A549 treated with Hydrocortisone at 1 μM for 4 hours (cell line): ENCODE measurements at places on chromosomes 13 and 19. TPM values are rescaled to one million over a fixed set of nuclear protein-coding genes. Genes with fewer than 3 reads are reported as not detected.

ERICH6B gene
- not detected in 5 replicates for total RNA-seq

ZNF837 gene
- total RNA-seq, result 0.89 to 1.7 TPM (median 1.4 TPM) in 5 replicates

SIGLEC5 gene
- not detected in 5 replicates for total RNA-seq

APBA3 gene
- total RNA-seq, result 9.8 to 11.6 TPM (median 11.1 TPM) in 5 replicates
